ENCODE measurements at places on chromosomes 16 and 17.

- H3K4me3 ChIP-seq, result no peak overlapping the region
- H3K27ac ChIP-seq, result no peak overlapping the region
- H3K36me3 ChIP-seq, result peaks cover 74% of the 10 kb centered on the region
- no peak for DNase-seq
- no peaks in the 10 kb centered on the region for H3K27me3 ChIP-seq
These were observed 112.2 kb upstream of the ZNF750 start for GRCh38 chr17:82952019-82952418.

- H3K36me3 ChIP-seq, result peaks cover 15% of the 10 kb centered on the region
- H3K27me3 ChIP-seq, result no peaks in the 10 kb centered on the region
- no peak overlapping the region for H3K27ac ChIP-seq
- H3K4me3 ChIP-seq, result no peak overlapping the region
- DNase-seq, result no peak
These were observed 17.7 kb downstream of the TAOK1 start for GRCh38 chr17:29407856-29408255.

GRCh38 chr16:10339777-10340732 lies 45.8 kb upstream of the ATF7IP2 start:
- no peaks in the 10 kb centered on the region for H3K4me1 ChIP-seq
- no peak overlapping the region for H3K4me3 ChIP-seq
- H3K36me3 ChIP-seq, result peaks cover 6% of the 10 kb centered on the region
- DNase-seq, result no peak

DNA sequence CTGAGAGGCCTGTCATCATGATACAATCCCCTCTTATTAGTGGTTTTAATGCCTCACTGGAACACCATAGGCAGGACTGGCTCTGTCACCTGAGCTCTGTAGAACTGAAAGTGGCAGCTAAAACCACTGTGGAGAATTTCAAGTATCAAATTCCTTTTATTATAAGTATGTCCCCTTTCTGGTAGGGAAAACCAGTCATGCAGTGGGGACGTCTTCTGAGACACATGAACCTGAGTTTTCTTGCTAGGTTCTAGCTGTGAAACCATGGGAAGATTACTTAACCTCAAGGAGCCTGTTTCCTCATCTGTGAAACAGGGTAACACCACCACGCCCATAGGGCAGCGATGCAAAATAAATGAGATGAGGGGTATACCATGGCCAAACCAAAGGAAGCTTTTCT lies 4.7 kb downstream of the VAC14 start:
- H3K27me3 ChIP-seq, result no peaks in the 10 kb centered on the region
- DNase-seq, result no peak
- H3K27ac ChIP-seq, result no peak overlapping the region

GRCh38 chr16:53176434-53176833 lies 121.6 kb downstream of the CHD9 start:
- H3K4me3 ChIP-seq, result no peak overlapping the region
- DNase-seq, result no peak

GRCh38 chr16:3793161-3793576 lies 75.8 kb upstream of the TRAP1 start:
- H3K4me3 ChIP-seq, result no peak overlapping the region
- peaks cover 37% of the 10 kb centered on the region for H3K36me3 ChIP-seq
- no peak overlapping the region for H3K27ac ChIP-seq
- peaks cover 50% of the 10 kb centered on the region for H3K4me1 ChIP-seq
- DNase-seq, result no peak

- H3K27me3 ChIP-seq, result no peaks in the 10 kb centered on the region
- peak overlapping the region; percentile 35 for H3K4me3 ChIP-seq
- H3K4me1 ChIP-seq, result peaks cover 58% of the 10 kb centered on the region
- DNase-seq, result peak; percentile 82
These were observed 8.7 kb downstream of the DNAI2 start for GRCh38 chr17:74282587-74283370.

All from activated CD8-positive, alpha-beta memory T cell treated with anti-CD3 and anti-CD28 coated beads, Interleukin-2, amount 10 ng/mL, durations not matched to agents 7 days and 5 days (primary cell).